ENCODE measurements at places on chromosomes 1 and 21.

- DNase-seq = no peak
Observed at GRCh38 chr1:188281921-188282320, 1453.2 kb downstream of the PLA2G4A start.

- no peak for DNase-seq
Observed at GRCh38 chr21:41156142-41156541, 11.8 kb upstream of the BACE2 start.

GRCh38 chr1:178263341-178263740 is 169.4 kb downstream of the RASAL2 start:
- DNase-seq = no peak

- DNase-seq = no peak
Observed at GRCh38 chr1:154661110-154661509, 53.1 kb upstream of the ADAR start.

DNA sequence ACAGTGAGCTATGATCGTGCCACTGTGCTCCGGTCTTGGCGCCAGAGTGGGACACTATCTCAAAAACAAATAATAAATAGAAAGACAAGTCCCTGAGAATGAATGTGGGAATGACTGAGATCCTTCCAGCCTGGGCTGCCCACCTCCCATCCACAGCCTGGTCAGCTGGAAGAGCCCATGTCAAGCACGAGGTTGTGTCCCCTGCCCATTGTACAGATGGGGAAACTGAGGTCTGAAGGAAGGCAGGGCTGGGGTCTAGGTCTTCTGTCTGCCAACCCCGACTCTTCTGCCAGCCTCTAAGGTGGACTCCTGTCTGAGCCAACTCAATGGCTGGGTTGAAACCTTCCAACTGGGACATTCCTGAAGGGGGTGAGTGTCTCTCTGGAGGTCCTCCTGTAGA is 79.5 kb downstream of the RAP1GAP start:
- DNase-seq = no peak

DNA sequence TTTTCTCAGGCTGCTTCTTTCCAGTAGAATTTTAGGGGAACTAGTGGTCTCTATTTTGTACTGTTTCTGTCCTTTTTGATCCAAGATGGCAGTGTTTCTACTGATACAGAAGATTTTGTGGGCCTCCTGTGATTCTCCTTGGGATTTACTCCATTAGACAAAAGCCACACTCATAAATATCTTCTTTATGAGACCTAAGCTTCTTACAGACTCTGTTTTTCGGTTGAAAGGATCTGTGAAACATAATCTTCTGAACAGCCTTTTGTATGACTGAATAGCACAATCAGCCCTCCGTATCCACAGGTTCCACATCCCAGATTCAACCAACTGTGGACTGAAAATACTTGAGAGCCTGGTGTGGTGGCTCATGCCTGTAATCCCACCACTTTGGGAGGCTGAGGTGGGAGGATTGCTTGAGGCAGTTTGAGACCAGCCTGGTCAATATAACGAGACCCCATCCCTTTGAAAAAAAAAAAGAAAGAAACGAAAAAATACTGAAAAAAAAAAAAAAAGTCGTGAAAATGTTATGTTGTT is 10.8 kb upstream of the PSMD4 start:
- no peak for DNase-seq

DNA sequence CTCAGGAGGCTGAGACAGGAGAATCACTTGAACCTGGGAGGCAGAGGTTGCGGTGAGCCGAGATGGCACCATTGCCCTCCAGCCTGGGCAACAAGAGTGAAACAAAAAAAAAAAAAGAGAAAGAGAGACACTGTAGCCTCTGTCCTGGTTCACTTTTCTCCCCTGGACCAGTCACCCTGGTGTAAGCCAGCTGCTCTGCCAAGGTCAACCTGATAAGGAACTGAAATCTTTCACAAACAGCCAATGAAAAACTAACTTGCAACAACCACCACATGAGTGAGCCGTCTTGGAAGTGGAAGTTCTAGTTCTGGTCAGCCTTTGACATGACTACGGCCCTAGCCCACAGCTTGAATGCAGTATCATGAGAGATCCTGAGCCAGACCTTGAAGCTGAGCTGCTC is 36.8 kb upstream of the CXADR start:
- no peak for DNase-seq

DNA sequence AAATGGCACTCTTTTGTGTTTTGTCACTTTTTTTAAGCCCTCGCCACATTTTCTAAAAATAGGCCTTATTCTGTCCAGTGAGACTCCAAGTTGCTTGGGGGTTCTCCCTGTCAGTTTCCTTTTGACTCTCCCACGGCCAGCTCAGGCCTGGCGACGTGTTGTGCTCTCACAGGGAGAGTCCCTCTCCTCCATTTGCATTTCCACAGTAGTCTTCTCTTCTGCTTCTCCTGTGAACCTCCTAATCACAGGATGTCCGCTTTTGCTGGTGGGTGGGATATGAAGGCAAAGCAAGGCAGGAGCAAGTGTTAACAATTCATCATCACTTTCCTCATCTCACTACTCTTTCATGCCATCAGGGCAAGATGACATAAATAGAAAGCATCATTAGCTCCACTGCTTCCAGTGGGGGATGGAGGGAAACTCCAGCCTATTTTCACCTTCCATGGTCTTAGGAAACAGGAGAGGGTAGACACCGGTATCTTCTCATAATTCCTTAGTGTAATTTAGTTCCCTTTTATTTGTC is 99.8 kb downstream of the INTS7 start:
- no peak for DNase-seq

DNA sequence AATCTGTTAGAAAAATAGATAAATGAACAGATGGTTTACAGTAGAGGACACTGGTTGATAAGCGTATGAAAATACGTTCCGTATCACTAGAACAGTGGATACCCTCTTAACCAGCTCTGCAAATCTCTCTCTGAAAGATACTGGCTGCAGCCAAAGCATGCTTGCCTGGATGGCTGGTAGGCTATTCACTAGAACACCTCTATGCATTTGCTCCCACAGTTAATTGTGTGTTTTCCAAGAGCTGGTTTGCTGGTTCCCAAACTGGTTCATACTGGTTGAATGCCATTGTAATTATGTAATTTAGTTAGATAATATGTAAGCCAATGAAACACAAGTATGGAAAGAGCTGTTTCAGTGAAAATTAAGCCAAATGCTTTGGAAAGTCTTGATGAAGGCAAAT is 126.6 kb downstream of the C1orf21 start:
- DNase-seq = no peak

DNA sequence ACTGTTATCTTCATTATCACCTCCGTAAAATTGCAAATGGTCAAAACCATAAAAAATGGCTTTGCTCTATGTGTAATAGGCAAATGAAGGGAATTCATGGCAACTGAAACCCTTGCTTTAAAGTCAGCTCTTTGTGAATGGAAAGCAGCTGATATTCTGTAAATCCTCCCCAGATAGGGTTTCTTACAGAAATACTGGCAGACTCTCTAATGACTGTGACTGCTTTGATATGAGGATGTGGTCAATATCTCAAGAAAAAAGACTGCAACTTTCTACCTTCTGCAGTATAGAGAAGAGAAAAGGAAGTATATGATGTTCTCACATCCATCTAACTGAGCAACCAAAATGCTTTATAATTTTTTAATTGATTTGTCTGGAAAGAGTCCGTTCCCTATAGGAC is 193.1 kb downstream of the ST6GALNAC3 start:
- no peak for DNase-seq

- no peak for DNase-seq
Observed at GRCh38 chr1:42179900-42180329, 15.4 kb upstream of the GUCA2A start.

DNA sequence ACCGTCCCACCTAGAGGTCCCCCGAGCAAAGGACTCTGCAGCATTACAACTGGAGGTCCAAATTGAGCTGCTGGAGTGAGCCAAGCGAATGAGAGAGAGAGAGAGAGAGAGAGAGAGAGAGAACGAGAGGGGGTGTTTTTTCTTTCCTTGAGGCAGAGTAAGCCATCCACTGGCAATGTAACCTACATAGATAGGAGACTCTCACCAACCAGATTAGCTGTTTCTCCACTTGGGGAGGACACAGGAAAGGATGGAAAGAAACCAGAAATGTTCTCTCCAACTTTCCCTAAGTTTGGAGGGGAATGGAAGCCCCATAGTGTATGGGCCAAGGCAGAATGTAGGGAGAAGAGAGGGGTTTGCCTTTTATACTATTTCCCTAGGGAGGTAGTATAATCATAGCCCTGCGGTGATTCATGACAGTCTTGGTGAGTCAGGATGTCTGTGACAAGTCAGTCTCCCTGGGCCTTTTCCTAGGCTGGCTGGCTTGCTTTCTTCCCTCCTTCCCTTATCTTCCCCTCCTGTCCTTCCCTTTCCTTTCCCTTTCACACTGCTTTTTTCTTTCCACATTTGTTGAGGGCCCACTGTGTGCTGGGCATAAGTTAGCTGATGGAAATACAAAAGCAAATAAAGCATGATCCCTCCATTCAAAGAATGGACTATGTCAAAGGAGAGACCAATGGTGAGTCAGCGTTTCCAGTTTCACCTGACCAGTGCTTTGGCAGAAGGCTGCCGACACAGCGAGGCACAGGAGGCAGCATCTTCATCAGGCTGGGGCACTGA is 7.1 kb downstream of the FNDC7 start:
- DNase-seq = peak; percentile 71

- DNase-seq = no peak
Observed at GRCh38 chr1:82695443-82695842, 894.7 kb downstream of the ADGRL2 start.

DNA sequence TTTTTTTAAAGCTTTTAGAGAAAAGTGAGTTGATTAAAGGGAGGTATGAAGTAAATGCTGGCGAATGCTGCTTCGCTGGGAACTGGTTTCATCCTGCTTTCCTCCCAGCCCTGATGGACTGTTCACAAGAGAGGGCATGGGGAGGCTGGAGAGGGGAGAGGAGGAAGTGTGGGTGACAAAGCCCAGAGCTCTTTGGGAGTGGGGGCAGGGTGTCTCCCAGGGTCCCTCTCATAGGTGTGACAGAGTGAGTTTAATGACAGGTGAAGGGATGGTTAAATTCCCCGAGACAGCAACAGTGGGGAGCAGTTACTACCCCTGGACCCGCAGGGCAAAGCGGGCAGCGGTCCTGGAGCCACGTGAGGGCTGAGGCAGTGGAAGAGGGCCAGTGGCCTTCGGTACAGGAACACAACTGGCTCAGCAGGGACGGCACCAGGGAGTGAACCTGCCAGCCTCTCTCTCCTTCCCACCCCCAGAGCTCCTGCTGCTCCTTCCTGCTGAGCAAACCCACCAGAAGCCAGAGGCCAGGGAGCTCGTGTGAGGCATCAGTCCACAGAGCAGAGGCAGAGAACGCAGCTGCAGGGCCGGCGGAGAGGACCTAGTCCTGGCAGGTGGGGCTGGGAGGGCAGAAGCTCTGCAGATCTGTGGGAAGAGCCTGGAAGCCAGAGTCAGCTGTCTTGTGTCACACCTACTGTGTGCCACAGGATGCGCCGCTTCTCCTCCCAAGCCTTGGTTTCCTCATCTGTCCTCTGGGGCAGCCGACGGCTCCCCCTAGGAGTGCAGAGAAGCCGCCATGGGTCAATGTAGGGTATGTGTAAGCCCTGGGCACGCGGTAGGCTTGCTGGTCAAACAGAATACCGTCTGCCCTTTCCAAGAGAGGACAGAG is 20.9 kb upstream of the LRP8 start:
- no peak for DNase-seq

DNA sequence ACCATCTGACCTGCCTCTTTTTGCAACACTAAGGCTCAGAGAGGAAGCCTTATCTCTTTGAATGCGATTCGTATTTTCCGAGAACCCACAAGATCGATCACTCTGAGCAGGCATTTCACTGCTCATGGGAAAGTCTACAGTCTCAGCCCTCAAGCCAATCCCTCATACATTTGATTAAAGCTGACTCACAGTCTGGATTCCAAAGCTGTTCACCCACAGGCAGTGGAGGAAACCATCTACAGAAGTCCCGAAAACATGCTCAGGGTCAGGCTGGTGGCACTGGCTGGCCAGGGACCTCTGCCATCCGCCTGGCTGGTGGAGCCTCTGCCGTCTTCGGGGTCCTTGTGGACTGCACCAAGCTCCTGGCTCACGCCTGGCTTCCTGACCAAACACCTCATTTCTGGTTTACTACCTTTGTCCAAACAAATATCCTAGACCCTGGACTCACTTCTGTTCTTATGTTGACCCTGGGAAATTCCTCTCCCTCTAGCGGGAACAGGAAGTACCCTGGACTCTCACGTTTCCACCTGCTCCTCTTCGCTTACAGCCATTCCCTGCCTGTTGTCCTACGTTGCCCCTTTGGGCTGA is 650.0 kb downstream of the SMYD3 start:
- DNase-seq = no peak

- DNase-seq = no peak
Observed at GRCh38 chr1:13801232-13801631, 101.2 kb downstream of the PRDM2 start.

GRCh38 chr1:188590641-188591040 is 1761.9 kb downstream of the PLA2G4A start:
- DNase-seq = no peak

DNA sequence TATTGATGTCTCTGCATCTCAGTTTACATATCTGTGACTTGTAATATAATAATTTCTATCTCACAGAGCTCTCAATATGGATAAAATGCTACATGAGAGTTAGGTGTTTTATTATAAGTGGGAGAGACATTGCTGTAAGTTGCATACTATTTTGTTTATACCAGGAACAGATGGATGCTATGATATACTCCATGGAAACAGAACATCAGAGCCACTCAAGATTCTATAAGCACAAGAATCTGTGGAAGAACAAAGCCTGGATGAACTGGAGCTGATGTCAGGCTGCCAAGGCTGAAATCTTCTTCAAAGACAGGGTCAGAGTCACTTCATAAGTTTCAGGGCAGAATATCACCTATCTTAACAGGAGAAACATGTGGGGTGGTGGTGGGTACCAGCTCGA is 30.2 kb downstream of the DUSP10 start:
- no peak for DNase-seq
